Activated T-helper 1 cell treated with Interleukin-2 at 50 U/mL for 16 hours (primary cell): ENCODE measurements at places on chromosomes 13 and 19.

DNA sequence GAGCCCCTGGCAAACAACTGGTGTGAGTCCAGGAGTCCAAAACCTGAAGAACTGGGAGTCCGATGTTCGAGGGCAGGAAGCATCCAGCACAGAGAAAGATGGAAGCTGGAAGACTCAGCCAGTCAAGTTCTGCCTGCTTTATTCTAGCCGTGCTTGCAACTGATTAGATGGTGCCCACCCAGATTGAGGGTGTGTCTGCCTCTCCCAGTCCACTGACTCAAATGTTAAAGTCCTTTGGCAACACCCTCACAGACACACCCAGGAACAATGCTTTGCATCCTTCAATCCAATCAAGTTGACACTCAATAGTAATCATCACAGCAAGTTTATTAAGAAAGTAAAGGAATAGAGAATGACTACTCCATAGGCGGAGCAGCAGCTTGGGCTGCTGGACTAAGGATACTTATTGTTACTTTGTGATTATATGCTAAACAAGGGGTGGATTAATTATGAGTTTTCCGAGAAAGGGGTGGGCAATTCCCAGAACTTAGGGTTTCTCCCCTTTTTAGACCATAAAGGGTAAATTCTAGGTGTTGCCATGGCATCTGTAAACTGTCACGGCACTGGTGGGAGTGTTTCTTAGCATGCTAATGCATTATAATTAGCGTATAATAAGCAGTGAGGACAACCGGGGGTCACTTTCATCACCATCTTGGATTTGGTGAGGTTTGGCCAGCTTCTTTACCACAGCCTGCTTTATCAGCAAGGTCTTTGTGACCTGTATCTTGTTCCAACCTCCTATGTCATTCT is 65.6 kb upstream of the KCTD15 start:
- DNase-seq = no peak

- no peak for DNase-seq
Observed at GRCh38 chr13:114045113-114045735, 71.3 kb upstream of the C13orf46 start.

GRCh38 chr19:35438527-35438926 is 9.5 kb upstream of the FFAR2 start:
- no peak for DNase-seq

GRCh38 chr19:29805031-29805965 is 6.5 kb upstream of the CCNE1 start:
- no peak for DNase-seq

DNA sequence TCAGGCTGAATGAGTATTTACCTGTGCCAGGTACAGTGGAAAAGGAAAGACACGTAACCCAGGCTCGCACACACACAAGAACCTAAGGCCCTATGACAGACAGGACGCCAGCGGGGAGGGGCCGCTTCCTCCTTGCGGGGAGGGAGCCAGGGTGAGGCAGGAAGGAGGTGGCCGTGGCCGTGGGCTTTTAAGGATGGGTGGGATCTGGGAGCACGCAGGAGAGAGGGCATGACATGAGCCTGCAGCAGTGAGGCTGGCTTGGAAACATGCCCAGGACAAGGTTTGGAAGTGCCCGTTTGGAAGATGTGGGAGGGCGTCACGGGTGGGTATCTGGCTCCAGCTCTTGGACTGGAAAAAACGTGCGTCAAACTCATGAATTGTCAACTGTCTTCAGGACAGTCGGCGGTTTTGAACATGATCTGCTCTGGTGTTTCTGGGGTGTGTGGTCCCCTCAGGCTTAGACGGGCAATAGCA is 20.1 kb downstream of the SH3GL1 start:
- DNase-seq = peak; percentile 52

DNA sequence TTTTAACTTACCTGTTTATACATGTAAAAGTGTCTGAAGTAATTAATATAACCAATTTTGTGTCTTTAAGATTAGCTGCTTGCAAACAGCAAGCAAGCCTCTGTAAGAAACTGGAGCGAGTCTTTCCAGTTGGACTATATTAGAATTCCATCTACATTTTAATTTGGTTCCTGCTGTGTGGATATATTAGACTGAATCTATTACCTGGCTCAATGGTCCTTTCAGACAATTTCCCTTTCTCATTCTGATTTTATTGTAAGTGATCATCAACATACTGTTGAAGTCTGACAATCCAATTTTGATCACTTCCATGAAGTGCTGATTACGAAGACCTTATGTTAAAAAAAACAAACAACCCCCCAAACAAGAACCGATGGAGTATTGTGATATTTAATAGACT is 72.3 kb downstream of the GPC5 start:
- no peak for DNase-seq

DNA sequence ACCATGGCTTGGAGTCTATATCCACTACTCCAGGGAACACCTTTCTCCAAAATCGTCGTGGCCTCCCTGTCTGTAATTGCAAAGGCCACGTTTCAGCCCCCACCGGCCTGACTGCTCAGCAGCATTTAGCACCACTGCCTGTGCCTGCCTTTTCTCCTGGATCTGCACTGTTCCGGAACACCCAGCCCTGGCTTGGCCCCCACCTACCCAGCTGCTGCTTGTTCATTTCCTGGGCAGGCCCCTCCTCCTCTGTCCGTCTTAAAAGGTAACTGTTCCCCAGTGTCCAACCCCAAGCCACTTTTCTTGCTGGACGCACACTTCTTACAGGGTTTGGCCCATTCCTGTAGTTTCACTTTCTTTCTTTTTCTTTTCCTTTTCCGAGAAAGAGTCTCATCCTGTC is 8.5 kb upstream of the SYT5 start:
- DNase-seq = no peak

- no peak for DNase-seq
Observed at GRCh38 chr13:45807520-45808099, 43.9 kb downstream of the SIAH3 start.

- no peak for DNase-seq
Observed at GRCh38 chr19:32172566-32173160, 172.7 kb upstream of the ZNF507 start.

DNA sequence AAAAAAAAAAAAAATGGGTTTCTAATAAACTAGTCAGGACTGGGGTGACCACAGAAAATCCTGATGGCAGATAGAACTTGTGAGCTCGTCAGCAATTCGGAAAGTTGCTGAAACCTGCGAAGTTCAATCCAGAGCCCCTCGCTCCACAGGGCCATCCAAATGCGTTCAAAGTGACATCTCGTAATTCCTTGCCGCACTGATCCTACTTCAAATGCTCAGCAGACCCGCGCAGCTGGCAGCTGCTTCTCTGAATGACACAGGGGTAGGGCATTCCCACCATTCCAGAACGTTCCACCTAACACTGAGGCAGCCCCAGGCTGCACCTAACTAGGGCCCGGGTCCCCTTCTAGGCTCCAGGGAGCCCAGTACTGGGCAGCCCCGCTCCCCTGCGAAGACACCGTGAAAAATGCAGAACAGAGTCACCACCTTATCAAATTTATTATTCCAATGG is 4.8 kb upstream of the DAPK3 start:
- DNase-seq = no peak

- DNase-seq = peak; percentile 44
Observed at GRCh38 chr19:47609906-47610894, 1.3 kb downstream of the BICRA start.

GRCh38 chr13:45411631-45412030 is 6.5 kb downstream of the SLC25A30 start:
- DNase-seq = no peak

GRCh38 chr13:29170436-29171082 is 350.4 kb downstream of the MTUS2 start:
- DNase-seq = no peak

DNA sequence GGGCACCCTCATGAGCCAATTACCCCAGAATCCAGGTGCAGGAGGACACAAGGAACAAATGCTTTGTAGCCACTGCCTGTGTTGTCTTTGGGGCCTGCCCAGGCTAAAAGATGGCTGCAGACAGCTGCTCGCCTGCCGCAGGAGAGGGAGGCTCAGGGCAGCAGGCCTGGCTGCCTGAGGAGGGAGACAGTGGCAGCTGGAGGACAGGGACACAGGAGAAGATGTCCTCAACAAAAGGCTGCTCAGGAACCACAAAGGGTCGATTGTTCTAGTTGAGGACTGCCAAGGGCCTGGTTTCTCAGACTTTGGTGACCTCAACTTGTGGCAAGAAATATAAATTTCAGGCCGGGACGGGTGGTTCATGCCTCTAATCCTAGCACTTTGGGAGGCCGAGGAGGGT is 7.6 kb downstream of the SIRT2 start:
- DNase-seq = no peak
